ENCODE measurements at places on chromosomes 2 and 18. TPM values are rescaled to one million over a fixed set of nuclear protein-coding genes. Genes with fewer than 3 reads are reported as not detected.
A peak's percentile ranks its signal among the peaks of the same experiment; 100 is the strongest.

- no peak overlapping the region for H3K27ac ChIP-seq
- no peaks in the 10 kb centered on the region for H3K36me3 ChIP-seq
- no peak for DNase-seq
- no peaks in the 10 kb centered on the region for H3K4me1 ChIP-seq
- H3K27me3 ChIP-seq: no peaks in the 10 kb centered on the region
- H3K4me3 ChIP-seq: no peak overlapping the region
These were observed 14.4 kb downstream of the TMEM37 start for GRCh38 chr2:119446037-119446436.

- peaks cover 43% of the 10 kb centered on the region for H3K4me1 ChIP-seq
- peaks cover 9% of the 10 kb centered on the region for H3K36me3 ChIP-seq
These were observed 51.6 kb downstream of the REL start for GRCh38 chr2:60932954-60933353.

DNA sequence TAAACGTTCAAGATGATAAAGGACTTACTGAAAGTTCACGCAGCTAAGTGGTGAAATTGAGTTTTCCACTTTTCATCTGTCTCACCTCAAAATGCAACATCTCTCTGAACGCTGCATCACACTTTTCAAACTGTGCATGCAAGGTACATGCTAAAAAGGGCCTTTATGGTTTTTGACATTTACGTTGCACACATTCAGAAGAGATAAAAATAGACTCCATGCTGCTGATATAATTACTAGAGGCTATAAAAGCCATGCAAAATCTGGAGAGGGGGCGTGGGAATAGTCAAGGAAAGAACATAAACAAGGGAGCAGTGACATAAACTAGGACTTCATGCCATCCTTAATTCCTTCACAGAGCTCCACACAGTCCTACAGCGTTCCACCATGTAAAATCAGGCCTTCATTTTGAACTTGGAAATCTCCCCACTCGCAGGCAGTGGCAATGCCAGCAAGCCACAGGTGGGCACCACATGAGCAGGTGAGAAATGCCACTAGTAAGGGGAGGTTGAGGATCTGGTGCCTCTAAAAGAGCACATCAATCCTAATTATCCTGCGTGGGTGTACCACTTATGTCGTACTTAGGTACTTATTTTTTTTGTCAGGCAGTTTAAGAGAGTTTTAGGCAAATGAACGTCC is 71.4 kb downstream of the ZEB2 start:
- peak overlapping the region; percentile 32 for H3K27ac ChIP-seq
- DNase-seq: no peak
- H3K27me3 ChIP-seq: no peaks in the 10 kb centered on the region
- H3K4me1 ChIP-seq: peaks cover 53% of the 10 kb centered on the region
- H3K36me3 ChIP-seq: peaks cover 8% of the 10 kb centered on the region
- peak overlapping the region; percentile 7 for H3K4me3 ChIP-seq

GRCh38 chr18:37563931-37564392 is 1.6 kb downstream of the CELF4 start:
- DNase-seq: peak; percentile 5
- H3K4me1 ChIP-seq: peaks cover 26% of the 10 kb centered on the region
- peaks cover 45% of the 10 kb centered on the region for H3K27me3 ChIP-seq
- H3K36me3 ChIP-seq: no peaks in the 10 kb centered on the region
- no peak overlapping the region for H3K4me3 ChIP-seq

DNA sequence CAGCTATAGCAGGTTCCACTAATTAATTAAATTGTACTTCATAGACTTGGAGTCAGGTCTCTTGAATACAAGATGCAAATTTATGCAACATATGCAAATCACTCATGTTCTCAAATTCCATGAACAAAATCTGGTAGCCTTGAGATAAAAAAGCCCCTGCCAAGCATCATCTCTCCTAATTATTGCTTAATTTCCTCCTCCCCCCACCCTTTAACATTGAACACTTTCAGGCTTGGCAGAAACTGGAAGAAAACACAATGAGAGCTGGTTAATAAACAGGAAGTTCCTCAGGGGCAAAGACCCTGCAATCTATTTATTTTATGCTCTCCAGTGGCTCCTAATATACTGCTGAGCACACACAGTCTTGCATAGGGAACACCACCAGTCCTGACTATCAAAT is 35.6 kb upstream of the ACVR1 start:
- no peaks in the 10 kb centered on the region for H3K36me3 ChIP-seq
- no peak overlapping the region for H3K4me3 ChIP-seq
- no peaks in the 10 kb centered on the region for H3K4me1 ChIP-seq
- no peaks in the 10 kb centered on the region for H3K27me3 ChIP-seq
- no peak overlapping the region for H3K27ac ChIP-seq

DNA sequence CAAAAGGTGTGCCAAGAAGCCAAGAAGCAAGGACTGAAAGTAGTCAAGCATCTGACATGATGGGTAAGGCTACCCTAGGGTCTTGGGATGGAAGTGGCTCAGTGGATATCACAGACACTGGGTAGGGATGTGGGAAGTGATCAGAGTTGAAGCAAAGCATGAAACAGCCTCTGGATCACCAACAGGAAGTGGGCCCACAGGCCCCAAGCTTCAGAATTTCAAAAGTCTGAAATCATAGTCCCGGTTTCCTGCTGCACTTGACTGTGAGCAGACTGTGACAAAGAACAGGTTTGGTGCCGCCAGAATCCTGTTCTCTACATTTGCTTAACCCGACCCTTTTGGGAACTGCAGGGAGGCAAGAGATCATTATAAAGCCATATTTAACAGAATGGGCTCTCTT is 57.4 kb downstream of the SP100 start:
- no peaks in the 10 kb centered on the region for H3K27me3 ChIP-seq
- H3K27ac ChIP-seq: peak overlapping the region; percentile 70
- H3K4me1 ChIP-seq: peaks cover 17% of the 10 kb centered on the region
- H3K4me3 ChIP-seq: no peak overlapping the region
- H3K36me3 ChIP-seq: peaks cover 89% of the 10 kb centered on the region

GRCh38 chr2:46014911-46015654 is 282.1 kb upstream of the EPAS1 start:
- DNase-seq: no peak
- H3K4me1 ChIP-seq: peaks cover 22% of the 10 kb centered on the region
- no peaks in the 10 kb centered on the region for H3K27me3 ChIP-seq

DNA sequence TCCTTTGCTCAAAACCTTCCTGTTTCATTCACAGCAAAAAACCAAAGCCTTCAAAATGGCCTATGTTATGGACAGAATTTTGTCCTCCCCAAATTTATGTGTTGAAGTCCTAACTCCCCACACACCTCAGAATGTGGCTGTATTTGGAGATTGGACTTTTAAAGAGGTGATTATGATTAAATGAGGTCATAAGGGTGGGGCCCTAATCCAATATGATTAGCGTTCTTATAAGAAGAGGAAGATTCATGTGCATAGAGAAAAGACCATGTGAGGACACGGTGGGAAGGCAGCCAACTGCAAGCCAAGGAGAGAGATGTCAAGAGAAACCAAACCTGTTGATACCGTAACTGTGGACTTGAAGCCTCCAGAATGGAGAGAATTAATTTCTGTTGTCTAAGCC is 4.6 kb upstream of the ZNF638 start:
- H3K36me3 ChIP-seq: no peaks in the 10 kb centered on the region
- peaks cover 11% of the 10 kb centered on the region for H3K4me1 ChIP-seq
- no peak for DNase-seq
- H3K4me3 ChIP-seq: no peak overlapping the region

GRCh38 chr18:21602299-21602587 is 1.7 kb upstream of the ESCO1 start:
- H3K36me3 ChIP-seq: no peaks in the 10 kb centered on the region
- H3K4me1 ChIP-seq: peaks cover 48% of the 10 kb centered on the region
- H3K4me3 ChIP-seq: no peak overlapping the region
- H3K27me3 ChIP-seq: no peaks in the 10 kb centered on the region
- peak overlapping the region; percentile 99 for H3K27ac ChIP-seq
- no peak for DNase-seq

GRCh38 chr2:32009516-32010256 is 1.1 kb downstream of the MEMO1 start:
- peak overlapping the region; percentile 96 for H3K27ac ChIP-seq
- peak; percentile 93 for DNase-seq
- H3K4me1 ChIP-seq: peaks cover 61% of the 10 kb centered on the region
- no peaks in the 10 kb centered on the region for H3K36me3 ChIP-seq
- no peaks in the 10 kb centered on the region for H3K27me3 ChIP-seq
- H3K4me3 ChIP-seq: peak overlapping the region; percentile 92

DNA sequence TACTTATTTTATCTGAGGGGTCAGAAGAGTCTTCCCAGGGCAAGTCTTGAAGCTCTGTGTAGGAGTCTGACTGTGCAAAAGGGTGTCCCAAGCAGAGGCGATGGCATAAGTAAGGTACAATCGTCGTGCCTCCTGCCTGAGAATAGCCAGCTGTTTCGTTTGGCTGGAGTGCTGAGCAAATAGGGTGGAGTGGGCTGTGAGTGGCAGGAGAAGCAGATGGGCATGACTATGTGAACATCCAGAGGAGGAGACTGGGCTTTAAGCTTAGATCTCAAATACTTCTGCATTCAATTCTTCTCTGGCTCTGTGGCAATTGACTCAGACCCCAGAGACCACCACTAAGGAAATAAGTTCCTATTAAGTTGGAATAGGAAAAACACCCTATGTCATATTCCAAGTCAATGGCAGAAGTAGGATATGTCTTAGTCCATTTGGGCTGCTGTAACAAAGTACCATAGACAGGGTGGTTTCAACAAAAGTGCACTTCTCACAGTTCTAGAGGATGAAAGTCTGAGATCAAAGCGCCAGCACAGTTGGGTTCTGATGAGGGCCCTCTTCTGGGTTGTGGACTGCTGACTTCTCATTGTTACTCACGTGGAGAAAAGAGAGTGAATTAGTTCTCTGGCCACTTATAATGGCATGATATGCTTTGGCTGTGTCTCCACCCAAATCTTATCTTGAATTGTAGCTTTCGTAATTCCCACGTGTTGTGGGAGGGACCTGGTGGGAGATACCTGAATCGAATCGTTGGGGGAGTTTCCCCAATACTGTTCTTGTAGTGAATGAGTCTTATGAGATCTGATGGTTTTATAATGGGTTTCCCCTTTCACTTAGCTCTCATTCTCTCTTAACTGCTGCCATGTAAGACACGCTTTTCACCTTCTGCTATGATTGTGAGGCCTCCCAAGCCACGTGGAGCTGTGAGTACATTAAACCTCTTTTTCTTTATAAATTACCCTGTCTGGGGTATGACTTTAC is 120.2 kb downstream of the LPIN1 start:
- peak; percentile 11 for DNase-seq
- no peak overlapping the region for H3K27ac ChIP-seq
- peaks cover 36% of the 10 kb centered on the region for H3K4me1 ChIP-seq
- no peaks in the 10 kb centered on the region for H3K27me3 ChIP-seq
- no peak overlapping the region for H3K4me3 ChIP-seq

GRCh38 chr2:2992634-2993033 is 385.0 kb downstream of the EIPR1 start:
- no peak for DNase-seq
- no peaks in the 10 kb centered on the region for H3K27me3 ChIP-seq
- H3K36me3 ChIP-seq: no peaks in the 10 kb centered on the region
- no peak overlapping the region for H3K27ac ChIP-seq
- no peaks in the 10 kb centered on the region for H3K4me1 ChIP-seq
- no peak overlapping the region for H3K4me3 ChIP-seq

DNA sequence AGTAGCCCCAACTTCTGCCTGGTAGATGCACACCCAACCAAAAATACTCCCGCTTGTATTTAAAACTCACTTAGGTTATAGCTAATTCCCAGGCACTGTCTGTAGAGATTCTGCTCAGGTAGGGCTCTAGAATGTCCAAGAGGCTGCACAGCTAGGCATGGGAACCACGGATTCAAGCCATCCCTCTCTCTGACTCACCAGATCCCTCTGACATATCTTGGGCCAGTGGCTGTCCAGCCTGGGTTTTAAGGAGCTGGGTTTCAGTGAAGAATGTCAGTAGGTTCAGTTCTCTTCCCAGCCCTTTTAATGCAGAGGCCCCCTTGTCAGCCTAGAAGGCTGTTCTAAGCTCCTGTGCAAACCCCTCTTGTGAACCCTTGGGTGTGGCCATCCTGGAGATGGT is 15.9 kb upstream of the IL1R1 start:
- H3K36me3 ChIP-seq: no peaks in the 10 kb centered on the region
- H3K27ac ChIP-seq: no peak overlapping the region
- peaks cover 15% of the 10 kb centered on the region for H3K4me1 ChIP-seq
- H3K27me3 ChIP-seq: no peaks in the 10 kb centered on the region
- DNase-seq: no peak
- no peak overlapping the region for H3K4me3 ChIP-seq

DNA sequence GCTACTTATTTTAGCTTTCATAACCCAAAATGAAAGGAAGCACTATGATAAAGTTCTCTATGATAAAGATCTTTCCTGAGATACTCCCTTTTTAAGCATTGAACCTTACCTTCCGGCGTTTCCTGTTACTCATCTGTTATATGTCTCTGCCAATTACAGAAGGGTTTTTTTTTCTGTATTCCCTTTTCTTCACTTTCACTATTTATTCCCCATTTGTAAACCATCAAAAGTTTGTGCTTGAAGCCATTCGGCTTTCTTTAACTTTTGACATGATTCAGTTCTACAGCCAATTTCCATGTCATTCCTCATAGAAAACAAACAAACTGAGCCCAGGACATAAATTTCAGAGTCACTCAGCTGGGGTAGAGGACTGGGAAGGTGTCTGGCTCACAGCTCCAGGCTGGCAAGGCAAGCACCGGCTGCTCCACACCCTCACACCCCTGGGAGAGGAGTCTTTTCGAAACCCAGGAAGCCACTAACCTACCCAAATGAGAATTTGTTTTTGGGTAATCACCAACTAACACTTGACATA is 429.4 kb upstream of the TRIB2 start:
- no peak for DNase-seq
- peaks cover 24% of the 10 kb centered on the region for H3K4me1 ChIP-seq
- no peaks in the 10 kb centered on the region for H3K27me3 ChIP-seq
- no peak overlapping the region for H3K4me3 ChIP-seq
- H3K27ac ChIP-seq: no peak overlapping the region

Gene CCDC68
- total RNA-seq: 16.6 TPM

Gene LONRF2
- 1.8 TPM for total RNA-seq

Gene CABLES1
- total RNA-seq: 4.2 TPM

Gene KHK
- 3.3 TPM for total RNA-seq

Gene GLI2
- 1.4 TPM for total RNA-seq

Gene CPLX4
- total RNA-seq: not detected

Gene ALPP
- total RNA-seq: not detected
